ENCODE measurements at places on chromosomes 3 and 15. TPM values are rescaled to one million over a fixed set of nuclear protein-coding genes. Genes with fewer than 3 reads are reported as not detected.

- no peak for DNase-seq
These were observed 1.2 kb downstream of the EIF1B start for GRCh38 chr3:40310705-40311104.

DNA sequence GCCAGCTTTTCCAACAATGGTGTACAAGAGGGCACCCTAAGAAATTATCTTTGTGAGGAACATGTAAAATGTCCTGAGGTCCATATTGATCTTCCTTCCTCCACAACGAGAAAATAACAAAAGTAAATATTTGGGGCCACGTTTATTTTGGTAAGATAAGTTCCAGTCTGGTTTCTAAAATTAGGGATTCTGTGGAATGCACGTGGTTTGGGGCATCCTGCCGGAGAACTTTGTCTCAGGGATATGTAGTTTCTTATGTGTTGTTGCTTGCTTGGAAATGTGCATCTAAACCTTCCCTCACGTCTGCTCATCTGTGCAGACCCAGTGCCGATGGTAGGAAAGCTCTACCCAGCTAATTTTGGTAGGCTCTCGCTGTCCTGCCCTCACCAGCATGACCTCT, 62.8 kb downstream of the CTDSPL start:
- peak; percentile 89 for DNase-seq

GRCh38 chr3:123984957-123985356, 7.0 kb downstream of the ROPN1 start:
- DNase-seq = no peak

DNA sequence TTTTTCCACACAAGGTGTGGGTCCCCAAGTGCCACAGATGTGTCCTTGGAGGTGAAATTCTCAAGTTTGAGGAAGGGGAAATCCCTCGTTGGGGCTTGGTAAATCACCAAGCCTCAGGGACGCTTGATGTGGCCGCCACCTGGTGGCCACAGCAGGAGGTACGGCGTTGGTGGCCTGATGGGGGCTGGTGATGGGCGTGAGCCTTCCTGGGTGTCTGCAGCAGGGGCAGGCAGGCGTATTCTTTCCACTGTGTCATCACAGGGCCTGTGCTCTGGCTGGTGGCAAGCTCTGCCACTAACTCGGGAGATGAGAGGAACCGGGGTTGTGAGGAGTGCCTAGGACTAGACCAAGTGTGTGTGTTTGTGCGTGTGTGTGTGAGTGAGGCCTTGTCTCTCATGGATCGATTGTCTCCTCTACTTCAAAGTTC, 4.2 kb downstream of the ACOX2 start:
- DNase-seq = no peak

TNIK gene
- 35.4 TPM for total RNA-seq

ALDH1A2 gene
- 13.3 TPM for total RNA-seq
